ENCODE measurements at places on chromosomes 3 and 15. TPM values are rescaled to one million over a fixed set of nuclear protein-coding genes. Genes with fewer than 3 reads are reported as not detected.

GRCh38 chr3:185423178-185423577 lies 60.2 kb downstream of the MAP3K13 start:
- no peaks in the 10 kb centered on the region for H3K27me3 ChIP-seq
- H3K36me3 ChIP-seq: no peaks in the 10 kb centered on the region
- H3K4me3 ChIP-seq: no peak overlapping the region
- no peak overlapping the region for H3K27ac ChIP-seq
- no peak for DNase-seq

DNA sequence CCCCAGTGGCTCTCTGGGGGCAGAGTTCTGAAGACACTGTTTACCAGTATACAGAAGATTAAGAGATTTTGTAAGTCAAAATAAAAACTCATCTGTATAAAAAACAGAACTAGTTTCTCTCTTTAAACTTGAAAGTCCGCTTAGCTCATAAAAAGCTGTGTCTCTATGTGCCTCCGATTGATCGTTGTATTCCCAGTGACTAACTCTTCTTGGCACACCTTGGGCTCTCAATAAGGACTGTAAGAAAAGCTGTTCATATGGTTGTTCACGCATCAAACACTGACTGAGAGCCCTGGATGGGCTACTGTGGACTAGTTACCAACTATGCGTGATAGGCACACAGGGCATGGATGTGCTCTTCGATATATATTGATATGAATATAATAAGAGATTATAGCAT lies 107.9 kb downstream of the P3H2 start:
- no peaks in the 10 kb centered on the region for H3K27me3 ChIP-seq
- H3K36me3 ChIP-seq: no peaks in the 10 kb centered on the region
- DNase-seq: no peak
- no peaks in the 10 kb centered on the region for H3K4me1 ChIP-seq

DNA sequence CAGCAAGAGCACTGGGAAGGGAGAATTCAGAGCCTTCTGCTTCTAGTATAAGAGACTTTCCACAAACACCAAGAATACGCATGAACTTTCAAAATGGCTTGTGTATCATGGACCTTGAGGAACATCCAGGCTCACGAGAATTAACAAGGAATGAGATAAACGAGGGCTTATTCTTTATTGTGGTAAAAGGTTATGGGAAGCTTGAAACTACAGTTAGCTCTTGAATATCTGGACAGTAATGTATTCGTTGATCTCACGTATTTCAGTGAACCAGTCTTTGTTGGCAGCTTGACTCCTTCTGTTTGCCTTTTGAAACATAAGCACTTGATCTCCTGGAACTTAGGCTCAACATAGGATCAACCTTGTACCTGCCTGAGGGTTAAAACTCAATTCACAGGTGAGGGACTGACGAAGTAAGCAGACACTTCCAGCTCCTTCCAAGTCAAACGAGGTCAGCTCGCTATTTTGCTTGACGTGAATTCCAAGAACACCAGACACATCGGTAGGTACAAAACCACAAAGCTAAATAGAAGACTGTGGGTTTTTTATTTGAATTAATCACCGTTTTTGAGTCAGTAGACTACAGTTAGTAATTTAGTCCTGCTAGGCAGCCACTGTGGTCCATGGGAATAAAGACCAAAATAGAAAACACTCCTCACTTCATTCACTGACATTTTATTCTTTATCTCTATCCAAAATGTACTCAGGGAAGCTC lies 30.8 kb downstream of the GALNT15 start:
- no peaks in the 10 kb centered on the region for H3K36me3 ChIP-seq
- H3K4me3 ChIP-seq: no peak overlapping the region
- DNase-seq: no peak
- no peak overlapping the region for H3K27ac ChIP-seq
- no peaks in the 10 kb centered on the region for H3K4me1 ChIP-seq

CSPG4 gene
- 103 TPM for total RNA-seq

ZNF860 gene
- not detected for total RNA-seq
